ENCODE measurements at places on chromosomes 7 and 10. TPM values are rescaled to one million over a fixed set of nuclear protein-coding genes. Genes with fewer than 3 reads are reported as not detected.

Gene PKD2L1
- total RNA-seq = not detected

Gene UNC5B
- 5.4 TPM for total RNA-seq

Gene SUGCT
- 13.1 TPM for total RNA-seq

Gene DRGX
- total RNA-seq = 0.35 TPM

Gene GPR141
- not detected for total RNA-seq

DNA sequence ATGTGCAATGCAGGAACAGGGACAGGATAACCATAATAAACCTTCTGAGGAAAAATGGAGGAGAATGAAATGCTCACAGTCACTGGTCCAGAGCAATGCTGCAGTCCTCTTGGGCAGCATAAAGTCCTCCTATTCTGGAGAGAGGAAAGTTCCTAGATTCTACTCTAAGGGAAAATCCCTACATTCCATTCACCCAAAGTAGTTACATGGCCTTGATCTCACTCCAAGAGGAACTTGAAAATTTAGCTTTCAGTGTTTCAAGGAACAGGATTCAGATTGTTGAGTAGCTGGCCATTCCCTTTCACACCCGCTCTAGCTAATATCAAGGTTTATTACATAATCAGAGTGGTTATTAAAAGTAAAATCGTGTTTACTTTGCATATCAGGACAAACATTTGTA is 168.3 kb downstream of the CHRM2 start:
- DNase-seq = no peak

DNA sequence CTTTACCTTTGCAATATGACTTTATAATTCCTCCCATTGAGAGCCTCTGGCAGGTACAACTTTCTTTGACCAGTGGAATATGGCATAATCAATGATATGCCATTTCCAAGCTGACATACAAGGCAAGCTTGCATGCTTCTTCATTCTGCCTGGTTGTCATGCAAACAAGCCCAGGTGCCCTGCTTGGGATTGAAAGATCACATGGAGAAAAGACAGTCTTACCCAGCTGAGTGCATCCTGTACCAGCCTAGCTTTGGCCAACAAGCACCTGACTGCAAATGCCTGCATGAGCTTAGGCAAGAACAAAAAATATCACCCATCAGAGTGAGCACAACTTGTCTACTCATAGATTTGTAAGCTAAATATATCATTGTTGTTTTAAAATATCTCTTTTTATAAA is 82.9 kb upstream of the KCND2 start:
- no peak for DNase-seq

- no peak for DNase-seq
These were observed 21.0 kb downstream of the ACTA2 start for GRCh38 chr10:88931548-88931947.

DNA sequence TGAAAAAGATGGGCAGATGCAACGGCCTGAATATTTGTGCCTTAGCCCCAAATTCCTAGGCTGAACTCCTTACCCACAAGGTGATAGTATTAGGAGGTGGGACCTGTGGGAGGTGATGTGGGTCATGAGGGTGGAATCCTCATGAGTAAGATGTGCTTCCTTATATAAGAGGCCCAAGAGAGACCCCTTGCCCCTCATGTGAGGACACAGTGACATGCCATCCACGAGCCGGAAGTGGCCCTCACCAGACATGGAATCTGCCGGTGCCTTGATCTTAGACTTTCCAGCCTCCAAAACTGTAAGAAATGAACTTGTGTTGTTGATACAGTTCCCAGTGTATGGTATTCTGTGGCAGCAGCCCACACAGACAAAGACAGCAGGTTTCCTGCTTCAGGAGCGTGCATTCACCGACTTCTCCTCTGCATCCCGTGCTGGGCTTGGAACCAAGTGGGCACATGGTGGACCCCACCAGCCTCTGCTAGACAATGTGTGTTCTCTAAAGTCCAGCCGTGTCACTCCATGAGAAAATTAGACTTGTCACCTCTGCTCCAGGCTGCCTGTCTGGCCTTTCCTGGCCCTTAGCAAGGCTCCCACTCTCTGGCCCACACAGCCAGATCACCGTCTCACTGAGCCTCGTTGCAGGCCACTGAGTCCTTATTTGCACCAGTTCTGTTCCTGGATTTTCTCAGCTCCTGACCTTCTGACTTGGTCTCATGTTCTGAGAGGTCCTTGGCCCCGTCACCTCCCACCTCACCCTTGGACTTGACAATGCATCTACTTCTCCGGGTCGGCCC is 52.9 kb upstream of the CACUL1 start:
- DNase-seq = no peak

- no peak for DNase-seq
These were observed 3.2 kb upstream of the EMX2 start for GRCh38 chr10:117539361-117539773.

- no peak for DNase-seq
These were observed 89.4 kb upstream of the MYL10 start for GRCh38 chr7:101718363-101719122.

- DNase-seq = peak; percentile 71
These were observed 872.4 kb downstream of the LRMDA start for GRCh38 chr10:76303682-76304316.

DNA sequence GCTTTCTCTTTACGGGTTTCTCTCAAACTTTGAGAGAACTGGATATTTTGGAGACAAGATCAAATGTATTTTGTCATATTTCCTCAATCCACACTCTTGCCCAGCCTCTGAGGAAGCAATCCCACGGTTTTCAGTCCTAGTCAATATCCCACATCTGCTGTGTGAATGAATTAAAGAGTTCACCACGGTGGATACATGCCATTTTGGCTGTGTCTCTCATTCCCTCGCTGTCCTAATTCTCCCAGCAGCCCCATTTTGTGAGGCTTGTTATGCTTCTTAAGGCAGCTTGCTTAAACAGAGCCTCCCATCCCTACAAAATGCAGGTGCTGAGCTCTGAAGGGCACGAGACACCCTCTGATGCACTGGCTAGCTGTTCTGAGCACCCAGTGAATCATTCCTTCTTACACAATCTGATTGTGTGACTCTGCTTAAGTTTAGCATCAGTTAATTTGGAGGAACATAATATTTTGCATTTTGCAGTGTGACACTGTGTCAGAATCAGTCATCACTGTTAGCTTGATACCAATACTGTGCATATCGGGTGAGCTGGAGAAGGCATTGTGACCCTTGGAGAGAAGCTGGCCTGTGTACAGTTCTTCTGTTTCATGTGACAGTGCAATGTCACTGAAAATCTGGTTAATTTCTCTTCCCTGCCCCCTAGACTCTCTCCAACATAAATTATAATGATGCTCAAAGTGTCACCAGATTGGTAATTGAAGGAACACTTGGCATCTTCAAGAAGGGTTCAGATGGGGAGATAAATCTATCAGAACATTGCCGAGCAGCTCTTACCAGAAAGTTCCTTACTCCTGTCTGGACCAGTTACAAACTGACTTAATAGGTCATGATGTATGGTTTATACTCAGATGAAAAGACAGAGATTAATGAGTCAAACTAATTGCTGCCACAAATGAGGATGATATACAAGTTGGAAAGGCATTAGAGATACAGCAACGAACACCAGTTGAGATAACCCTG is 103.7 kb upstream of the AOAH start:
- no peak for DNase-seq

DNA sequence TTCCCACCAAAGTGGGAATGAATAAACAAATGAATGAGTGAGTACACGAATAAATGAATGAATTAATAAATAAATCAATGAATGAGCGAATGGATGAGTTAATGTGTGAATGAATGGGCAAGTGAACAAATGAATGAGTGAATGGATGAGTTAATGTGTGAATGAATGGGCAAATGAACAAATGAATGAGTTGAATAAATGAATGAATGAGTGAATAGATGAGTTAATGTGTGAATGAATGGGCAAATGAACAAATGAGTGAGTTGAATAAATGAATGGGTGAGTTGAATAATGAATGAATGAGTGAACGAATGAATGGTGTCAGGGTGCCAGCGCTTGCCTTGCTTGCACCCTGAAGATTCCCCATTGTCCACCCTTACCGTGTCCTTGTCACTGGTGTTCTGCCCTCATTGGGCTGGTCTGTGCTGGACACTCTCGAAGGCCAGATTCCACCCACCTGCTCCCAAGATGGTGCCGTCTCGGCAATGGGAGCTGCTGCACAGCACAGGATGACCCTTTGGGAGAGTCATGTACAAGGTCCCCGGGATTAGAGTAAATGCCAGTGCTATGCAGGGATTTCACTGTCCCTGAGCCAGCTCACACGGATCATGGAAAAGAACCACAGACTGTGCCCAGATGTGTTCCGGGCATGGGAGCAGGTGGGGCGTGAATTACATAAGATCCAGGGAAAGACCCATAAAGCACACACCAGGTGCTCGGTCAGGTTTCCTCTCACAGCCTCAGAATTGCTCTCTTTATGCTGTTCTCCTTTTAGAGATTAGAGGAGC is 83.2 kb downstream of the CAMK1D start:
- DNase-seq = no peak

DNA sequence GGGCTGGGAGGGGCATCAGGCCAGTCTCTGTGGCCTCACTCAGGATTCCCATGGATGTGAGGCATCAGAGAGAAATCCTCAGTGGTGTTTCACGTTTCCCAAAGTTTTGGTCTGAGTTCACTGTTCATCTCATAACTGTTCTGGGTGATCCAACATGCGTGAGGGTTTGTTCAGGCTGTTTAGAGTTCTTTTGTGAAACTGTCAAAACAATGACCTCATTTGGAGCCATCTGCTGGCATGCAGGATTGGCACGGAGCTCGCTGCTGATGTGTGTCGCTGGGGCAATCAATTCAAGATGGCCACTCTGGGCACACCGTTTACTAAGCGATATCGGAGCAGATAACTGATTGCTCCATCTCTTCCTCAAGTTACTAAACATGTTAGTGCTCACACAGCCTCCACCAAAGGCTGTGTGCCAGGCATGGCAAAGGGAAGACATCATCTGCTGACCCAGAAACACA is 365.6 kb downstream of the WDR11 start:
- DNase-seq = no peak

- no peak for DNase-seq
These were observed 16.0 kb downstream of the HIF1AN start for GRCh38 chr10:100551738-100552137.

DNA sequence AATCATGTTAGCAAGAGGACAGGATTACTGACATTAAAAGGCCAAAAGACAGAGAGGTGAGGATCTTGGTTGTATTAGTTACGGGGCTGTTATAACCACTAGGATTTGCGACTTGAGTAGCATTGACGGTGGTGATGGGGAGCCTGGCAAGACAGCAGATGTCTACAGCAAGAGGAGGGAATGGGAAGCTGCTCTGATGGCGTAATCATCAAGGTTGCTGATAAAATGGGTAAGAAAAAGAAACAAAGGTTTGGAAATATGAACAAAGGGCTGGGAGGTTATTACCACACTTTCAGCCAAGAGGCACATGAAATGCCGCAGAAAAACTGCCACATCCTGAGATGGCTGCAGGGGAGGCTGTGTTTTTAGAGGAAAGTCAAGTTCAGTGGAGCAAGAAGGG is 33.9 kb downstream of the TMEM229A start:
- DNase-seq = no peak

DNA sequence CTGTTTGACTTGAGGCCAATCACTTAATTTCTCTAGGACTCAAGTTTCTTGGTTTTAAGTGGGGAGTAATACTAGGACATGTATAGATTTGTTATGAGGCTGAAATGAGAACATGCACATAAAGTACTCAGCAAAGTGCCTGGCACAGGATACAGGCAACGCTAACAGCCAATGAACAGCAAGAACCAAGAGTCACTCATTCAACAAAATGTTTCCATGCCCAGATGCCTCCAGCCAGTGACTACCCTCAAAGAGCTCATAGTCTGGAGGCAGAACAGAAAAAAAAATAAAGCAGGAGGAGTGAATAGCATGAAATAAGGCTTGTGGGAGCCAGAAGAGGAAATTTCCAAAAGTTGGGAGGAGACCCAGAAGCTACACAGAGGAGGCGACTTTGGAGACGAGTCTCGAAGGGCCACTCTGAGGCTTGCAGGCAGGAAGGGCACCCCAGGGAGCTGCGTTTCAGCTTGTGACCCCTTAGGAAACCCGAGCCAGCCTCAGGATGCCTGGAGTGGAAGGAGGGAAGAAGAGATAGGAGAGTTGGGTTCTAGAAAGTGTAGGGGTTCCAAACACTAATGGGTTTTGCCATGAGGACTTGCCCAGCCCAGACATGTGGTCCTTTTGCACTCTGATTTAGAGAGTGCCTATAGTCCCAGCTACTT is 70.0 kb downstream of the CXCL12 start:
- DNase-seq = no peak

DNA sequence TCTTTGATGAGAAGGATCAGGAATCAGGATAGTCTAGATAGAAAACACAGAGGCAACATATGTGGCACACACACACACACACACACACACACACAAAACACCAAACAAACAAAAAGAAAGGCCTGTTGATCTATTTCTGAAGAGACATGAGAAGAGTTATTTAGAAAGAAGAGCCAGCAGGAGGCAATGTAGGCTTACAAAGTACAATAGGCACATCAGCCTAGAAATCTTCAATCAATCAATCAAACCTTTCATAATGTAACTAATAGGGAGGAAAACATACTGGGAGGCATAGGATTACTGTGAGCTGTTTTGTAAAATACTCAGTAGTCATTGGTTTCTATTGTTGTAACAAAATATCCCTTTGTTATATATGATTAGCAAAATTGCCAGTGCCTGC is 47.3 kb upstream of the TES start:
- no peak for DNase-seq

GRCh38 chr10:7566891-7567290 is 99.9 kb downstream of the ITIH5 start:
- no peak for DNase-seq

DNA sequence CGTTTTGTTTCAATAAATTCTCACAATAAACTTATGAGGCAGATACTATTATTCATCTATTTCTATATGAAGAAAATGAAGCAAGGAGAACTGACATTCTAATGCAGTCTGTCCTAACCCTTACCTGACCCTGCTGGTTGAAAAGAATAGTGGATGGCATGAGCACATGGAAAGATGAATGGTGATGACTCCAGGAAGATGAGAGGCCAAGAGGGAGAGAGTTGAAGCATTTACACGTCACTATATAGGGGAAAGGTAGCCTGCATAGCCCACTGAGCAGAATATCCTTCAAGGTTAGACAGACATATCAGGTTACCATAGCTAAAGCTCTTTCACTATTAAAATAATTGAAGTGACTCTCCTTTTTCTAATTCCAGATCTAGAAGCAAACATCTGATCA is 163.9 kb upstream of the CDK1 start:
- DNase-seq = no peak

GRCh38 chr7:150954986-150955518 is 23.1 kb downstream of the KCNH2 start:
- DNase-seq = no peak

- no peak for DNase-seq
These were observed 26.9 kb downstream of the CCDC6 start for GRCh38 chr10:59879363-59879913.

DNA sequence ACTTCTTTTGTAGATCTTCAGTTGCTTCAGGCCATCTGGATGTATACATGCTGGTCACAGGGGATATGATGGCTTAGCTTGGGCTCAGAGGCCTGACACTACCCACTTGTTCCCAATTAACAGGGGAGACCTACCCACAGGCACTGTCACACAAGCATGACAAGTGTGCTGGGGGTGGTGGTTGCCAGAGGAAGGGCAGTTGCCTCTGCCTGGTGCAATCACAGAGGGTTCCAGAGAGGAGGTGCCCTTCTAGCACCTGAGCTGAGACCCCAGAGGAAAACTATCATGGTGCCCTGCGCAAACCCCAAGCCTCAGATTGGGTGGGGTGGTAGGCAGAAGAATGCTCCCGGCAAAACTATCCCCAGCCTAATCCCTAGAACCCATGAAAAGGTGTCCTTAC is 65.6 kb upstream of the NANOS1 start:
- no peak for DNase-seq
